T-helper 17 cell (primary cell): ENCODE measurements at places on chromosomes 4 and X.

DNA sequence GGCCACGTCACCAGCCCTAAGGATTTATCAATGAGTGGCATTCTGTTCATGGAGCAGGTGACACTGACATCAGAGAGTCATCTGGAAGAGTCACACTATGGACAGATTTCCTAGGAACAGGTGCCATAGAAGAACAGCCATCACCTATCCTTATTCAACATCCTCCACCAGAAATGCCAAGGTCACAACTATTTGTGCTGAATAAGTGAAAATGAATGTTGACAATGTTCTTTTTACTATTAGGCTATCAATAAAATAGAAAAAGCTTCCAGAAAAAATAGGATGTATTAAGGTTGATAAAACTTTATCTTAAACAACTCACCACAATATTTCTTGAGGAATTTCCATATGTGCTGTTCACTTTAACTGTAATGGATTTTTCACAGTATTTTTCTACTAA is 62.9 kb downstream of the HAUS3 start:
- DNase-seq: no peak

DNA sequence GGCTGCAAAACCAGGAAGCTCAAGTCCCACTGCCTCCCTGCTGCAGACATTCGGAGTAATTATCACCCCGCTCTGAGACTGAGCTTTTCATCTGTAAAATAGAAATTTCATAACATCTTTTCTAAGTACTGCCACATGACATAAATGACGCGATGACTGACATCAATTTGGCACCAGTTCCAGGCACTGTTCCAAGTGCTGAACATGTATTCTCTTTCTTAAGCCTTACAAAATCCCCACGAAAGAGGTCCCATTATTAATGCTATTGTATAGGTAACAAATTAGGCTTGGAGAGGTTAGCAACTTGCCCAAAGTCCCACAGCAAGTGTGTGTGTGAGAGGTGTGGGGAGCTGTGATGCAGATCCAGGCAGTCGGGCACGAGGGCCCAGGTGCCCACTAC is 56.4 kb downstream of the SLC2A9 start:
- no peak for DNase-seq

GRCh38 chr4:169283114-169283509 is 12.4 kb upstream of the SH3RF1 start:
- no peak for DNase-seq

DNA sequence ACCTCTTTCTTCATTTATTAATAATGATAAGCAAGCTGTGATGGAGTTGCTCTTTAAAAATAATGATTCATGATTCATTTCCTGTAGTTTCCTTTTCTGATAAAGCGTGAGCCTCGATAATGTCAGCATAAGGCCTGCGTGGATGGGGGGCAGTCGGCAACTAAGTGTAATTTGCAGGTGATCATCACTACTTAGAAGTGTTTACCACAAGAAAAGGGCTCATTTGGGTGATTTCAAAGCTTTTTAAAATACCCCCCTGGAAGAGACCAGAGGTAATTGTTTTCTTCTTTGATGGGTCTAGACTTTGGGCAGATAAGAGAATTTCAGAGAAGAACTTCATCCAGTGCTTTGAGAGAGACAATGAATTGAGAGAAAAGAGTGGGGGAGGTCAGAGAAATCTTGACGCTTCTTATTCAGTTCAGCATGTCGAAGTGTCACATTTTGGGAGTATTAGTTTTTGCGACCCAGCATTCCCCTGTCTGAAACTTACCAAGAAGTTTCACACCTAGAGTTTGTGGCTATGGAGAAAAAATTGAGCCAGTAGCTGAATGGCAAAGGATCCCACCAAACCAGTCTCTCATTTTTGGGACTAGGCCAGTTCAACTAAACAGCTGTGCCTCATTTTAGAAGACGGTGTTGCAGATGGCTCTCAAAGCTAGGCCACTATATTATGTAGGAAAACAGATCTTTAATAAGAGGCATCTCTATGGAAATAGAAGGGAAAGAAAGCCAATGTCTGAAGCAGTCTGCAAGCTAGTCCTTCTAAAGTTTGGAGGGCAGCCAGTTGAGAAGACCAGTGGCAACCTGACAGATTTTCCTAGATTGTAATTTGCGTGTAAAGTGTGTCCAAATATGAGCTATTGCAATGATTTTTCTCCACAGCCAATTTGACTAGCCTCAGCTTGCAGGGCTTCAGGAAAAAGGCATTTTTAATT is 171.0 kb upstream of the PPP1R2C start:
- peak; percentile 11 for DNase-seq

DNA sequence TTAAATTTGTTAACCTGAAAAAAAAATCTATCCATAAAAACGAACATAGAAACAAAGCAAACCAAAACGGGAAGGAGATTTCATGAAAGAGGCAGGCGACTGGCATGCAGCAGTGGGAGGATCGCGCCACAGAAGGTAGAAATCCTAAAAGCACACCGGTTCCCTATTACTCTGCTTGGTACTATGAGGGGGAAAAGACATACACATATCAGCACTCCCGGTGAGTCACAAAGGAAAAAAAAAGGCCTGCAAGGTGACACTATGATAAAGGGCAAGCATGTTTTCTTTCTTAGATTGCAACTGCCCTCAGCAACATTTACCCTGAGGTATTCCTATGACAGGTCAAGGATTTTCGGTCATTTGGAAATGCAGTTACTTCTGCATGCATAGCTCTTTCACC is 60.6 kb upstream of the NAP1L5 start:
- DNase-seq: no peak
